A549 treated with ZK216348 at 1 μM for 4 hours (cell line): ENCODE measurements at places on chromosomes 7 and 10. TPM values are rescaled to one million over a fixed set of nuclear protein-coding genes. Genes with fewer than 3 reads are reported as not detected.

The NUDT13 gene
- 2.4 to 4.2 TPM (median 2.7 TPM) in 5 replicates for total RNA-seq

The ZWINT gene
- 86.3 to 111 TPM (median 87.7 TPM) in 5 replicates for total RNA-seq

The C10orf62 gene
- 0.15 TPM in 1 of 5 replicates, not detected in the others for total RNA-seq

The NPY4R gene
- total RNA-seq: 31.8 to 57.9 TPM (median 44.7 TPM) in 5 replicates

The KCTD7 gene
- 4.1 to 7.2 TPM (median 6.5 TPM) in 5 replicates for total RNA-seq

The PDE6C gene
- total RNA-seq: not detected in 5 replicates

The TAS2R5 gene
- 0.33 to 0.65 TPM (median 0.47 TPM) in 4 of 5 replicates, not detected in the other for total RNA-seq

The MOGAT3 gene
- not detected in 5 replicates for total RNA-seq

The GIMAP7 gene
- not detected in 5 replicates for total RNA-seq

The ADAM8 gene
- 1.0 to 4.5 TPM (median 3.3 TPM) in 5 replicates for total RNA-seq

The COL28A1 gene
- 0.45 to 0.94 TPM (median 0.72 TPM) in 5 replicates for total RNA-seq

The SMKR1 gene
- total RNA-seq: 8.7 to 10.6 TPM (median 10.0 TPM) in 5 replicates

The CALHM3 gene
- 0.27 to 0.55 TPM (median 0.32 TPM) in 5 replicates for total RNA-seq

The GCK gene
- not detected in 5 replicates for total RNA-seq

The C7orf57 gene
- total RNA-seq: 0.20 to 0.67 TPM (median 0.31 TPM) in 5 replicates

The CYTH3 gene
- 21.9 to 28.6 TPM (median 26.8 TPM) in 5 replicates for total RNA-seq

The FRMPD2 gene
- total RNA-seq: 0.13 TPM in 1 of 5 replicates, not detected in the others

The SYT15B gene
- 2.6 to 5.2 TPM (median 3.0 TPM) in 5 replicates for total RNA-seq

The CCAR1 gene
- 56.2 to 119 TPM (median 67.6 TPM) in 5 replicates for total RNA-seq

The HTR7 gene
- total RNA-seq: 0.12 to 0.28 TPM (median 0.17 TPM) in 5 replicates

The OR9A2 gene
- total RNA-seq: not detected in 5 replicates

The PPP1R9A gene
- 2.4 to 5.8 TPM (median 3.9 TPM) in 5 replicates for total RNA-seq

The CFAP43 gene
- total RNA-seq: 0.19 to 0.38 TPM (median 0.27 TPM) in 4 of 5 replicates, not detected in the other

The GNG11 gene
- 24.2 to 39.8 TPM (median 33.9 TPM) in 5 replicates for total RNA-seq

The ANKRD7 gene
- 0.28 TPM in 1 of 5 replicates, not detected in the others for total RNA-seq

The GPR37 gene
- total RNA-seq: 0.45 to 0.89 TPM (median 0.64 TPM) in 5 replicates

The TMEM176B gene
- not detected in 5 replicates for total RNA-seq

The OR2A42 gene
- not detected in 5 replicates for total RNA-seq

The BICC1 gene
- 14.9 to 23.2 TPM (median 20.5 TPM) in 5 replicates for total RNA-seq

The SPRN gene
- 0.17 to 0.35 TPM (median 0.27 TPM) in 5 replicates for total RNA-seq

The VSIR gene
- 19.2 to 36.7 TPM (median 33.4 TPM) in 5 replicates for total RNA-seq

The GPNMB gene
- total RNA-seq: 2.2 to 4.8 TPM (median 2.8 TPM) in 5 replicates

The AGMO gene
- total RNA-seq: 0.50 to 1.1 TPM (median 0.89 TPM) in 5 replicates

The TMEM130 gene
- 0.31 to 1.0 TPM (median 0.49 TPM) in 5 replicates for total RNA-seq

The ACTL6B gene
- not detected in 5 replicates for total RNA-seq

The SOSTDC1 gene
- not detected in 5 replicates for total RNA-seq

The NKX2-3 gene
- total RNA-seq: not detected in 5 replicates

The SMNDC1 gene
- total RNA-seq: 44.9 to 62.6 TPM (median 49.4 TPM) in 5 replicates

The ATRNL1 gene
- total RNA-seq: 0.09 to 0.48 TPM (median 0.19 TPM) in 5 replicates

The CTAGE4 gene
- not detected in 5 replicates for total RNA-seq
